ENCODE measurements at places on chromosomes 12 and 14.

GRCh38 chr14:88142997-88143396 lies 138.1 kb downstream of the GPR65 start:
- DNase-seq: no peak

GRCh38 chr12:91264178-91264577 lies 81.6 kb upstream of the DCN start:
- DNase-seq: no peak

- DNase-seq: no peak
Observed at GRCh38 chr14:30389134-30389876, 169.7 kb upstream of the G2E3 start.

DNA sequence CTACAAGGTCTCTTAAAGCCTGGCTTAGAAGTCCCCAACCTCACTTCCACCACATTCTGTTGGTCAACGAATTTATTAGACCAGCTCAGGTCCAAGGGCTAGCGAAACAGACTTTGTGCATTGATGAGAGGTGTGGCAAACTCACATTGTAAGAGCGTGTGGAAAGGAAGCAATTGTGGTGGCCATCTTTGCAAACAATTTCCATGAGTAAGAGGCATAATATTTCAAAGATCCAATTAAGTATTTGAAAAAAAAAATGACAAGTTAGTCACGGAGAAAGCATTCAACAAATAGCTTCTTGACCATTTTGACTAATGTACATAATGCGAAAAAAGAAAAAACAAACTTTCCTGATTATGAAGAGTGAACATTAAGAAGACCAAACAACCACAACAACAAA lies 7.4 kb downstream of the NR1H4 start:
- no peak for DNase-seq

Data from IMR-90 (cell line).